ENCODE measurements at places on chromosomes 3 and 15. TPM values are rescaled to one million over a fixed set of nuclear protein-coding genes. Genes with fewer than 3 reads are reported as not detected.

DNA sequence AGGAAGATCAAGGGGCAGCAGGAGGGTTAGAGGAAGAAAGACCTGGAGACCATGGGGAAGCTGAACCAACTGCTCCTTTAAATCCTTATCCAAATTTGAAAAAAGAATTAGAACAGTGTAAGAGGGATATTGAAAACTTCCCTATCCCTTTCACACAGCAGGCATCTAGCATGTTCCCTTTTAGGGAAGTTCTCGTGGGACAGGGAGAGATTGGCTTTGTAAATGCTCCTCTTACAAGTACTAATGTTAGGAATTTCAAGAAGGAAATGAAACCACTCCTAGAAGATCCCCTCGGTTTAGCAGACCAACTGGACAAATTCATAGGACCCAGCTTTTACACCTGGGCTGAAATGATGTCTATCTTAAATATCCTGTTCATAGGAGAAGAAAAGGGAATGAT lies 41.5 kb downstream of the PPCDC start:
- peaks cover 7% of the 10 kb centered on the region for H3K36me3 ChIP-seq
- H3K27ac ChIP-seq, result no peak overlapping the region

GRCh38 chr3:139608108-139608380 lies 68.5 kb upstream of the RBP1 start:
- H3K4me3 ChIP-seq, result no peak overlapping the region
- no peaks in the 10 kb centered on the region for H3K36me3 ChIP-seq
- DNase-seq, result no peak
- no peaks in the 10 kb centered on the region for H3K27me3 ChIP-seq
- no peaks in the 10 kb centered on the region for H3K4me1 ChIP-seq

DNA sequence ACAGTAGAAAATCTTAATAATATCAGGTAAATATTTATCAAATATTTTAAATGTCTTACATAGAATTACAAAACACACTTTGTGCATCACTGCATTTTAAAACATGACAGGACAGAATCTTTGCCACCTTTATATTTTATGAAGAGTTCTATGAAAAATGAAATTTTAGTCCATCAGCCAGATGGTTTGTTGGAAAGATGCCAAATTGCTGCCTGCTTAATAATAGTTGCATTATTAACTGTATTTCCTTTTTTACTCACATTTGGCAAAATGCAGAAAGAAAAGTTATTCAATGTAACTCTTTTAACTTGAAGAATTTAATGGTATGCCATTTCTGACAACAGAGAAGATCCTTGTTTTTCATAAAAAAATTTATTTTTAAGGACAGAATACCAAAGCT lies 1271.6 kb downstream of the NSUN3 start:
- no peak overlapping the region for H3K27ac ChIP-seq
- no peak overlapping the region for H3K4me3 ChIP-seq
- no peak for DNase-seq

DNA sequence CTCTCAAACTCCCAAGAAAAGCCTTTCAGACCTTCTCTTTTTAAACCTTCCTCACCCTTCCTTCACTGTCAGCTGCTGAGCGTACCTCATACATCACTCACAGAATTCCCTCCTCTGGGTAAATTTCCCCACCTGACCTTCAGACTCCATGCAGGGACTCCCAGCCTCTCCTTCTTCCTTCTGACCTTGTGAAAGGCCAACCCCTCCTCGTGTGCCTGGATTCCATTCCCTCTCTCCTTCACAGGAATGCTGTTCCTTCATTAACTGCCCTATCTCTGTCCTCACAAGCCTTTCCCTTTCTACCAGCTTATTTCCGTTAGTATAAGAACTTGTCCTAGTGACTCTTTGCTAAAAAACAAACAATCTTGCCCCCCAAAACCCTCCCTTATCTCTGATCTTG lies 69.7 kb upstream of the MME start:
- no peaks in the 10 kb centered on the region for H3K4me1 ChIP-seq
- no peaks in the 10 kb centered on the region for H3K36me3 ChIP-seq
- H3K4me3 ChIP-seq, result no peak overlapping the region

- H3K4me1 ChIP-seq, result peaks cover 20% of the 10 kb centered on the region
- DNase-seq, result no peak
- H3K36me3 ChIP-seq, result peaks cover 51% of the 10 kb centered on the region
- no peak overlapping the region for H3K4me3 ChIP-seq
Observed at GRCh38 chr3:51935886-51936755, 5.6 kb downstream of the RRP9 start.

CKMT1A gene
- total RNA-seq, result 0.32 TPM

GRCh38 chr3:130539005-130539404 lies 22.0 kb downstream of the COL6A6 start:
- no peaks in the 10 kb centered on the region for H3K4me1 ChIP-seq
- H3K27ac ChIP-seq, result no peak overlapping the region
- peak; percentile 59 for DNase-seq
- H3K36me3 ChIP-seq, result no peaks in the 10 kb centered on the region

- H3K4me3 ChIP-seq, result no peak overlapping the region
- H3K36me3 ChIP-seq, result no peaks in the 10 kb centered on the region
- DNase-seq, result no peak
- H3K27me3 ChIP-seq, result peaks cover 3% of the 10 kb centered on the region
- H3K4me1 ChIP-seq, result no peaks in the 10 kb centered on the region
Observed at GRCh38 chr15:93562395-93563123, 473.5 kb upstream of the RGMA start.

DZIP1L gene
- total RNA-seq, result not detected

PCLAF gene
- total RNA-seq, result 135 TPM

GRCh38 chr3:109188741-109189140 lies 52.2 kb downstream of the C3orf85 start:
- no peaks in the 10 kb centered on the region for H3K4me1 ChIP-seq
- no peak for DNase-seq
- no peaks in the 10 kb centered on the region for H3K27me3 ChIP-seq
- H3K4me3 ChIP-seq, result no peak overlapping the region

RBPMS2 gene
- total RNA-seq, result not detected

DNA sequence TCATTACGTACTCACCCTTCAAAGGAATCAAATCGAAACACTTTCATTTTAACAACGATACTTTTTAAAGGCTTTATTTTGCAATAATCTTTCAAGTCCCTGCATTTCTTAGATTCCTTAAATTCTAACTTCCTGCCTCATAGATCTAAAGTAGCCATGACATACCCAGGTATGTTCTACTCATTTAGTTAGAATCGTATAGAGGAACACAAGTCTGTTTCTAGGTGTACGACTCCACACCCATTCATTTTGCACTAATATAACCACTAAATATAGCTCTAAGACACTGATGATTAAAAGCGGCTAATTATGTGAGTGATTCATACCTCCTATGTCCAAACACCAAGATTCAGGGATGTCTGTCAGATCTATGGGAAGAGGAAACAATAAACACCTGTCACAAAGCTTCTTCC lies 1.3 kb downstream of the ATP13A3 start:
- peaks cover 35% of the 10 kb centered on the region for H3K36me3 ChIP-seq
- no peaks in the 10 kb centered on the region for H3K27me3 ChIP-seq
- peaks cover 67% of the 10 kb centered on the region for H3K4me1 ChIP-seq
- peak overlapping the region; percentile 95 for H3K27ac ChIP-seq
- peak overlapping the region; percentile 90 for H3K4me3 ChIP-seq

DNA sequence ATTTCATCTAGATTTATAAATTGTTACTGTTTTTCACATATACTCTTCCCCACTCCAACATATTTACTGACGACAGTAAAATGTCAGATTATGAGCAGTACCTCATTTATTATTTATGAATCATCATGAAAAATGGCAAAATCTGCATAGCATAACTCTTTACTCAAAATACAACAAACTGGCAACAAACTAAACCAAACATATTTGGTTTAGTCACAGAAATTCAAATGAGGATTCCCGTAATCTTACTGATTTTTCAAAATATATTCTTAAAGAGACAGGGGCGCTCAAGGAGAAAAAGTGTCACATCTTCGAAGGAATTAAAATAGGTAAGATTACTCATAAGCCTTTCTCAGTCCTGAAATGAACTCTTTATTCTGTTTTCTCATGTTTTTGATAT lies 3.0 kb upstream of the GPR87 start:
- no peak for DNase-seq
- peaks cover 22% of the 10 kb centered on the region for H3K4me1 ChIP-seq
- H3K27ac ChIP-seq, result no peak overlapping the region
- no peaks in the 10 kb centered on the region for H3K27me3 ChIP-seq
- H3K36me3 ChIP-seq, result no peaks in the 10 kb centered on the region
- H3K4me3 ChIP-seq, result no peak overlapping the region

DNA sequence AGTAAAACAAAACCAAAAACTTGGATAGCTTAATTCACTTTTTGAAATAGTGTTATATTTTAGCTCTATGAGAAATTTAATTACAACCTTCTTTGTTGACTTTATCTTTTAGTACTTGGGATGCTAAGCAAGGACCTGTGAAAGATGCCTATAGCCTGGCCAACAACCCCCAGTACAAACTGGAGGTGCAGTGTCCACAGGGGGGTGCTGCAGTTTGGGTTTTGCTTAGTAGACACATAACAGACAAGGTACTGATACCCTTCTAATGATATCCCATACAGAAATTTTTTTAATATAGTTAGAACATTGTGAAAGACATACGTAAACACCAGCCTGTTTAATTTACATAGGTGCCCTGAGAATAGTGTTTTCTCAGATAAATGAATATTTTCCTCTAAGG lies 35.3 kb downstream of the CAPN7 start:
- H3K4me3 ChIP-seq, result no peak overlapping the region
- peaks cover 6% of the 10 kb centered on the region for H3K4me1 ChIP-seq
- DNase-seq, result peak; percentile 62
- no peaks in the 10 kb centered on the region for H3K27me3 ChIP-seq

DNA sequence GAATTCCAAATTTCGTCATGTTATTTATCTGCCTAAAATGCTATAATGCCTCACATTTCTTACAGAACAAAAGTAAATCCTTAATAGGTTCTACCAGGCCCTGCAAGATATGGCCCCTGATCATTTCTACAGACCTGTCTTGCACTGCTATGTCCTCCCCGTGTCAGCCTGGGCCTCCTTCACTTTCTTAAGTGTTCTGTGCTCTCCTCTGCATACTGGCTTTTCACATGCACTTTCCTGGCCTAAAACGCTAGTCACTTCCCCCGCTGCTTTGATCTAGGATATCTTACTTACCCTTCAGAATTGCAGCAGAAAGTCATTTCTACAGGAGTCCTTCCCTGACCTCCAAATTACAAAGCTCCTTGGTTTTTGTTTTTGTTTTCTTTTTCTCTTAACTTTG lies 551.3 kb downstream of the NSUN3 start:
- H3K4me3 ChIP-seq, result no peak overlapping the region
- H3K36me3 ChIP-seq, result no peaks in the 10 kb centered on the region
- H3K4me1 ChIP-seq, result no peaks in the 10 kb centered on the region
- no peak overlapping the region for H3K27ac ChIP-seq

GRCh38 chr3:61315871-61316270 lies 64.6 kb upstream of the FHIT start:
- peaks cover 20% of the 10 kb centered on the region for H3K27me3 ChIP-seq
- H3K36me3 ChIP-seq, result no peaks in the 10 kb centered on the region
- H3K27ac ChIP-seq, result no peak overlapping the region
- no peak overlapping the region for H3K4me3 ChIP-seq
- peak; percentile 2 for DNase-seq
- H3K4me1 ChIP-seq, result no peaks in the 10 kb centered on the region

DNA sequence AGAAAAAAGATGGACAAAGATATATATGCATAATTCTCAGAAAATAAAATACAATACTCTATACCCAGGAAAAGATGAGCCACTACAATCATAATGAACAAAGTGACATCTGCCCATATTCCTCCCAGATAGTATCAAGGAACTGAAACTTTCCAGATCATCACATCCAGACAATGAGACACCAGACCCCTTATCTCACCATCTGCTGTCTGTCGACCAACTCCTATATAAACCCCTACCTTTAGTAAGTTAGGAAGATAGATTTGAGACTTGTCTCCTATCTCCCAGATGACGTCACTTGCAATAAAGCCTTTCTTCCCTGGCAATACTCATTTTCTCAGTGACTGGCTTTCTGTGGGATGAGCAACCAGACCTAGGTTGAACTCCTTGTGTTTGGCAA lies 1071.6 kb downstream of the PLOD2 start:
- H3K4me3 ChIP-seq, result no peak overlapping the region

SLC9C1 gene
- not detected for total RNA-seq

DNA sequence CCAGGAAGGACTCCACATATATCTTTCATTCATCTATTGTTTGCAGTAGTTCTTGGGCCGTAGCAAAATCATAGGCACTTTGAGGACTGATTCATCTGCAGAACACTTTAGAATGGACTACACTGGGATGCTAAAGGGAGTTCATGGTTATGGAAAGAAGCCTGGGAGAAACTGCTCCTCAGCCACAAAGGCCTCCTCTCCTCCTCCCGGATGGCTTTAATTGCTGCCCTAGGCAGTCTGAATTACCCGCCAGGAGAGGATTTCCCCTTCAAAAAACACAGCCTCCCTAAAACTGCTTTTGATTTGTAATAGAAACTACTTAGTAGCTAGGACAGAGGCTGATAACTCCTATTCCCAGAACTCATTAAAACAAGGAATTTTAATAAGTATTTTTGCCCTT lies 4.6 kb downstream of the TMEM266 start:
- peaks cover 35% of the 10 kb centered on the region for H3K4me1 ChIP-seq
- H3K27me3 ChIP-seq, result peaks cover 58% of the 10 kb centered on the region
- no peak overlapping the region for H3K27ac ChIP-seq
- no peaks in the 10 kb centered on the region for H3K36me3 ChIP-seq

DNA sequence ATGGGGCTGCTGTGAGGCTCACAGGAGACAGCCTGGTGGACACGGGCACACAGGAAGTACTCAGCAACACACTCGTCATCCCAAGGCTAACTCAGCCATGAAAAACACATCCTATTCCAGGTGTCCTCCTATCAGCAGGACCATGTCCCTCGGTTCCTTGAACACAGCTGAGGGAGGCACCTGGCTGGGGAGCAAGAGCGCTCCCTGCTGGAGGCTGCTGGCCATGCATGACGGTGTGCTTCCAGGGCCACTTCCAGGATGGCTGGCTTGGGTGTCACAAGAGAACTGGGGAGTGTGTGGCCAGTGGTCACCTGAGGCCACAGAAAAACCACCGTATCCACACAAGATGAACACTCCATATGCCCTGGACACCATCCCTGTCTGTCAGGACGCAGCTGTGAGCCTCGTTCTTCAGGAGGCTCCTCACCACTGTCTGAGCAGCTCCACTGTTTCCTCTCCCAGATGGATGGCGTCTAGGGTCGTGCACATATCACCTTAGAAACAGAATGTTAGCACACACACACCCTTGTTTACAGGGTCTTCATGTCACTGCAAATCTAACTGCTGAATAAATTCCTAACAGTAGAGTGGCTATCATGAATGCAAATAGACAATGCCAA lies 31.0 kb downstream of the POC1A start:
- no peak overlapping the region for H3K27ac ChIP-seq
- peaks cover 6% of the 10 kb centered on the region for H3K4me1 ChIP-seq
- DNase-seq, result peak; percentile 79
- no peaks in the 10 kb centered on the region for H3K27me3 ChIP-seq
- no peak overlapping the region for H3K4me3 ChIP-seq

- DNase-seq, result no peak
- no peaks in the 10 kb centered on the region for H3K27me3 ChIP-seq
- no peaks in the 10 kb centered on the region for H3K36me3 ChIP-seq
- H3K4me3 ChIP-seq, result no peak overlapping the region
Observed at GRCh38 chr15:47301481-47301880, 415.8 kb upstream of the SEMA6D start.

NR2E3 gene
- not detected for total RNA-seq

ZNF660 gene
- total RNA-seq, result 1.0 TPM

- peaks cover 19% of the 10 kb centered on the region for H3K36me3 ChIP-seq
- peaks cover 24% of the 10 kb centered on the region for H3K4me1 ChIP-seq
- H3K4me3 ChIP-seq, result no peak overlapping the region
- H3K27me3 ChIP-seq, result no peaks in the 10 kb centered on the region
Observed at GRCh38 chr3:169998668-169999131, 32.1 kb downstream of the SEC62 start.

Measured in activated CD8-positive, alpha-beta T cell treated with anti-CD3 and anti-CD28 coated beads for 36 hours (primary cell).